Left ventricle myocardium superior (tissue), 1 donor: ENCODE measurements at places on chromosomes 2 and 18. TPM values are rescaled to one million over a fixed set of nuclear protein-coding genes. Genes with fewer than 3 reads are reported as not detected.

The FAM98A gene
- 72.0 TPM for total RNA-seq

The CYP1B1 gene
- total RNA-seq, result 16.9 TPM

The MFSD2B gene
- not detected for total RNA-seq

GRCh38 chr2:218982586-218983262 is 2.3 kb downstream of the FEV start:
- no peak for DNase-seq

DNA sequence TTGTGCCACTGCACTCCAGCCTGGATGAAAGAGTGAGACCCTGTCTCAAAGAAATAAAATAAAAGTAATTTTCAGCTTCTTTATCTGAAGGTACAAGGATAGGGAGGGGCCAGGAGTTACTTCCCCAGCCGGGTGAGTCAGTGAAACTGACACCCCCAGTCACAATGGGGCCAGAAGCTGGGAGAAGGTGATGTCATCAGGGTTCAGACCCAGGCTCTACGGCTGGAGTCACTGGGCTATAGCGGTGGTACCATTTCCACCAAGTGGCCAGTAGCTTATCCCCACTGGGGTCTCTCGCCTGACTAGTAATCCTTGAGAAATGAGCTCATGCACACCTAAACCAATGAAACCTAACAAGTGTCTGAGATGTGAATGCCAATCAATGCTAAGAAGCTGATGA is 107.9 kb downstream of the ALPK2 start:
- DNase-seq, result no peak

The DPP10 gene
- total RNA-seq, result 0.27 TPM

GRCh38 chr2:191178806-191179514 is 28.2 kb upstream of the STAT4 start:
- peak; percentile 67 for DNase-seq

GRCh38 chr2:118121986-118122524 is 33.8 kb downstream of the INSIG2 start:
- DNase-seq, result no peak

The PSTPIP2 gene
- 2.7 TPM for total RNA-seq

DNA sequence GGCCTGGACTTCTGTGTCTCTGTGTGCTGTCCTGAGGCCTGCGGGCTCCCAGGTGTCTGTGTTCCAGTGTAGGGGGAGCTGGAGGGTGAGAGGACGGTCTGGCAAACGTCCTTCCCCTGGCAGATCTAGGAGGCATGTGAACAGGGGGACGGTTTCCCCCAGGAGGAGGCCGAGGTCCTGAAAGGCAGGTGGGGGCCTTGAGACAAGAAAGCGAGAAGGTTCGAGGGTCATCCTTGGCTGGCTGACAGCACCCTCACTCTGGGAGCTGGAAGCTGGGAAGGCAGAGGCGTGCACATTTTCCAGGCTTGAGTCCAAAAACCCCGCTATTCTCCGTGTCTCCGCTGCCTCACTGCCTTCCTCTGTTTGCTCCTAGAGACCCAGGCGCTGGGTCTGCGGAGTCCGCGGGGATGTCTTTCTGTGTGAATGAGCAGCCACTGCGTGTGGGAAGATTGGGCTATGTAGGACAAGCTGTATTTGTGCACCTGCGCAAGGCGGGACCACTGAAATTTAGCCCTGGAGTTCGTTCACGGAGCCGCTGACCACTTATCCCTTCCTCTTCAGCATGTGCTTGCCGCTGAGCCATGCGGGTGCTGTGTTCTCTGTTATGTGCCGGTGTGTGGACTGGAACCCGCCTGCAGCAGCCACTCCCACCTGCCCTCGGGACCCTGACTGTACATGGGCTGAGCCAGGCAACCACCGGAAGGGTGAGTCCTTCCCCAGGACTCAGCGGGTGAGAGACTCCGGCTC is 43.7 kb downstream of the TWIST2 start:
- no peak for DNase-seq

GRCh38 chr2:161414042-161415033 is 1.8 kb upstream of the TBR1 start:
- DNase-seq, result peak; percentile 41

The HOXD1 gene
- total RNA-seq, result not detected

DNA sequence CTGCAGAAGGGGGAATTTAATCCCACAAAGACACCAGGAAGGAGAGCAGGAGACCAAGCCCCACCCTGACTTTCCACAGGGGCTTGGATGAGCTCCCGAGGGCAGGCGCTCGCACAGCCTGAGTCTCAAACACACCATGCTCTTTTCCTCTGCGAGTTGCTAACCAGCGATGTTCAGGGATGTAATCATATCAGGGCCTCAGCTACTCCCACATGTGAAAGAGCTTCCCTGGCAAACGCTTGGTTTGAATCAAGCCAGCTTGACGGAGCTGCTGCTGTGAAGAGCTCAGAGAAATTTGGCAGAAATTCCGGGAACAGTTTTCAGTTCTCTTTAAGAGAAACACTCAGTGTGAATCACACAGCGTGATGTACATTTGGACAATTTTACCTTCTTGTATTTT is 385.8 kb downstream of the GALR1 start:
- DNase-seq, result peak; percentile 55

The EIPR1 gene
- total RNA-seq, result 9.6 TPM

DNA sequence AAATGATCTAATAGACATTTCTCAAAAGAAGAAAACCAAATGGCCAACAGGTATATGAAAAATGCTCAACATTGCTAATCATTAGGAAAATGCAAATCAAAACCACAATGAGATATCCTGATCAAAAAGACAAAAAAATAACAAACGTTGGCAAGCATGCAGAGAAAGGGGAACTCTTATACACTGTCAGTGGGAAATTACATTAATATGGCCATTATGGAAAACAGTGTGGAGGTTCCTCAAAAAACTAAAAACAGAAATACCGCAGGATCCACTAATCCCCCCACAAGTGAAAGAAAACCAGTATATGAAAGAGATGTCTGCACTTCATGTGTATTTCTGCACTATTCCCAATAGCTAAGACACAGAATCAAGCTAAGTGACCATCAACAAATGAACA is 57.7 kb upstream of the CTIF start:
- DNase-seq, result no peak

- DNase-seq, result no peak
These were observed 180.3 kb downstream of the ANKRD44 start for GRCh38 chr2:197130318-197130717.

GRCh38 chr2:45394216-45394615 is 216.9 kb downstream of the SRBD1 start:
- DNase-seq, result no peak

The DOK1 gene
- total RNA-seq, result 4.4 TPM

The SPDYA gene
- total RNA-seq, result 0.15 TPM

GRCh38 chr2:150136401-150136800 is 351.1 kb downstream of the RND3 start:
- DNase-seq, result no peak

The CTIF gene
- 59.9 TPM for total RNA-seq

DNA sequence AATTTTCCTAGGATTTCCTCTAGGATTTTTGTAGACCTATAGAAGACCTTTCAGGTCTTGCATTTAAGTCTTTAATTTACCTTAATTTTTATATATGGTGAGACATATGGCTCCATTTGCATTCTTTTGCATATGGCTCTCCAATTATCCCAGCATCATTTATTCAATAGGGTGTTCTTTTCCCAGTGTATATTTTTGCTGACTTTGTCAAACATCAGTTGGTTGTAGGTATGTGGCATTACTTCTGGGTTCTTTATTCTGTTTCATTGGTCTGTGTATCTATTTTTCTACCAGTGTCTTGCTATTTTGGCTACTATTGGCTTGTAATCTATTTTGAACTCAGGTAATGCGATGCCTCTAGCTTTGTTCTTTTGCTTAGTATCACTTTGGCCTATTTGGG is 239.8 kb upstream of the CNTNAP5 start:
- DNase-seq, result no peak

- DNase-seq, result peak; percentile 53
These were observed 15.9 kb downstream of the KIDINS220 start for GRCh38 chr2:8821276-8822217.

DNA sequence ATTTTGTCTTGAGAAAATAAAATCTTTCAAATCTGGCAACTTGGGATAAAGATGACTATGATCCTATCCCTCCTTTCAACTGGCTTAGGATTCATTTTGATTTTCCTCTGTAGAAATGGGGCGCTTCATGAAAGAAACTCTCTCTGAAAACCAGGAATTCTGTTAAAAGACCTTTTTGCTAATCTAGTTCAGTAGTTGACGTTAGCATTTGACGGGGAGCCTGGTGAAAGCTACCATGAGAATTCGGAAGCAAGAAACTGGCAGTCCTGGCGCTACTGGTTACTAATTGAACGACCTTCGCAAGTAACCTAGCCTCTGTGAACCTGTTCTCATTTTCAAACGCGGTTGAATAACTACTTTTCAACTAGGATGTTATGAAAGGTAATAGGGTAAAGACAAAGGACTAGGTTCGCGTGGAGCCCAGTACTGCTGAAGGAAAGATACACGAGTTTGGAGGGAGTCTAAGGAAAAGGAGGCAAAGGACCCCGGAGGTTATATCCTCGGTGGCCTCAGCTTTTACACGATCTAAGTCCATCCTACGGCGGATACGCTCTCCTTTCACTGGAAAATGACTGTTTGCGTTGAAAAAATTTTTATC is 604 bp upstream of the STK11IP start:
- DNase-seq, result no peak

DNA sequence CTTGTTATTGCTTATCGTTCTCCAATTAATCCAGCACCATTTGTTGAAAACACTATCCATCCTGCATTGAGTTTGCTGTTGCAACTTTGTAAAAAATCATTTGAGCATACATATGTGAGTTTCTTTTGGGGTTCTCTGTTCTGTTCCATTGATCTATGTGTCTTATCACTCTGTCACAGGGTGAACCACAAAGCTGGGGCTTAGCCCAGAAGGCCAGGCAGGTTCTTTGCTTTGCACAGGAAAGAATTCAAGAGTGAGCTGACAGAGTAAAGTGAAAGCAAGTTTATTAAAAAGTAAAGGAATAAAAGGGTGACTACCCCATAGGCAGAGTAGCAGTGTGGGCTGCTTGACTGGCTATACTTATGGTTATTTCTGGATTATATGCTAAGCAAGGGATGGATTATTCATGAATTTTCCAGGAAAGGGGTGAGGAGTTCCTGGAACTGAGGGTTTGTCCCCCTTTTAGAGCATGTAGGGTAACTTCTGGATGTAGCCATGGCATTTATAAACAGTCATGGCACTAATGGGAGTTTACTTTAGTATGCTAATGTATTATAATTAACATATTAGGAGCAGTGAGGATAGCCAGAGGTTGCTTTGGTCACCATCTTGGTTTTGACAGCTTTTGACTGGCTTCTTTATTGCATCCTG is 46.8 kb downstream of the RNF138 start:
- no peak for DNase-seq

The SLC14A1 gene
- 29.7 TPM for total RNA-seq

The RNF152 gene
- total RNA-seq, result 10.8 TPM

DNA sequence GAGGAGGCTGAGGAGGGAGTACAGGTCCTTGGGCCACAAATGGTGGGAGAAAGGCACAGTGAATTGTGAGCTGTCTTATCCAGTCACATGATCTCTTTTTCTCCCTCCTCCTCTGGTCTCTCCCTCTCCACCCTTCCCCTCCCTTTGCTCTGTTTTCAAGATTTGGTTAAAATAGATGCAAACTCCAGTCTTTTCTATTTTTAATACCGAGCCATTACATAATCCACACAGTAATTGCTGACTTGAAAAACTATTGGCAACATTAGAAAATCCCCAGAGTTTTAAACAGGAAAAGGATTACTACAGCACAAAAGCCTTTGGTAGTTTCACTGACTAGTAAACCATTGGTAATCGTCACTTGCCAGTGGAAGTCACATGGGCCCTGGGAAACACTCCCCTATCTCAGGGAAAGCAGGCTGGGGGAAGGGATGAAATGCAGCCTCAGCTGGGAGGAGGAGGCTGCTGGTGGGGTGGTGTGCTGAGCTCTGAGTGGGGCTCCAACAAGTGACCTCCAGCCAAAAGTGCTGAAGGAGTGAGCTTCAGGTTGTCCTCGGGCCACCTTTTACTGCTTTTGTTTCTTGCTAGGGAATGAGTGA is 57.4 kb upstream of the PCBP1 start:
- DNase-seq, result peak; percentile 65

DNA sequence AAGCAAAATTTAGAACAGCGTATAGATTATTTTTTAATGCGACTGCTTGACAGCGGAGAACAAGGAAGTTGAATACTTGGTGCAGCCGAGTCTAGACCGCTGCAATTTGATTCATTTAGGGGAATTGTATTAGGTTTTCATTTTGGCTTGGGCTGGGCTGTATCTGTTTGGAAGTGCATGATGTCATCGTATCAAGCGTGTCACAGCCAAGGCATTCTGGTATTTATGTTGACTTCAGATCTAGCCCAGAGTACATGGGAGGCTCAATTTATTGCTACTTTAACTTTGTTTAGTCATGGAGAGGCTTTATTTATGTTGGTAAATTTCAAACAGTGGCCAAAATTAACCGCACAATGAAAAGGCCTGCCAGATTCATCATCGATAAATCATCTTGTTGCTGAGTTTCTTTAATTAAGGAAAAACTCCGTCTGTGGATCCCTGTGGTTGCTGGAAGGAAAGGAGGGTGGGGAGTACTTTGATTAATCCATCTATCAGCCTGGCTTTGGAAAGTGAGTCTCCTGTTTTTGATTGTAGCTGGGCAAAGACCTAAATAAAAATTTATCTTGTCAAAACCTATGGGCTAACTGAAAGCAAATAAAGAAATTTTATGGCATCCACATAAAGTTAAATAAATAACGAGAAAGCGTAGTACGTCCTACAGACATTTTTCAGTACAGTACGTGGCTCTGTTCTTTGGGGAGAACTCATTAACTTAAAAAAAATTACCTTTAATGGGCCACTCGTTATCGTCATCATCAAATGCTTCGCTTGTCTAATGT is 230.4 kb upstream of the SPRED2 start:
- DNase-seq, result no peak

The ITGAV gene
- total RNA-seq, result 143 TPM

DNA sequence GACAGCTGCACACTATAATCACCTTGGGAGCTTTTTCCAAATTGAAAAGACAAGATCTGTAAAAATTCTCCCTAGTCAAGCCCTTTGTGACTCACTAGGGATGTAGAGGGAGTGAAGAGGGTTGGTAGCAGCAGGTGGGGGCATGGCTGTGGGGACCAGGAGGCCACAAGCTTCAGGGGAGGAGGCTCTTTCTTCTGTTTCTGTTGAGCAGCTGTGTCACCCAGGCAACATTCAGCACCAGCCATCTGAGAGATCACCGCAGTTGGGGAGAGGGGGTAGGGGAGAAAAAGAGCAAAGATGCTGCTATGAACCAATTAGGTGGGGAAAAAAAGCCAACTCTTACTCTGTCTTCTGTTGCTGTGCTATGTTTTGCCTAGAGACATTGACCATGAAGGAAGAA is 352.3 kb upstream of the MEIS1 start:
- DNase-seq, result no peak

DNA sequence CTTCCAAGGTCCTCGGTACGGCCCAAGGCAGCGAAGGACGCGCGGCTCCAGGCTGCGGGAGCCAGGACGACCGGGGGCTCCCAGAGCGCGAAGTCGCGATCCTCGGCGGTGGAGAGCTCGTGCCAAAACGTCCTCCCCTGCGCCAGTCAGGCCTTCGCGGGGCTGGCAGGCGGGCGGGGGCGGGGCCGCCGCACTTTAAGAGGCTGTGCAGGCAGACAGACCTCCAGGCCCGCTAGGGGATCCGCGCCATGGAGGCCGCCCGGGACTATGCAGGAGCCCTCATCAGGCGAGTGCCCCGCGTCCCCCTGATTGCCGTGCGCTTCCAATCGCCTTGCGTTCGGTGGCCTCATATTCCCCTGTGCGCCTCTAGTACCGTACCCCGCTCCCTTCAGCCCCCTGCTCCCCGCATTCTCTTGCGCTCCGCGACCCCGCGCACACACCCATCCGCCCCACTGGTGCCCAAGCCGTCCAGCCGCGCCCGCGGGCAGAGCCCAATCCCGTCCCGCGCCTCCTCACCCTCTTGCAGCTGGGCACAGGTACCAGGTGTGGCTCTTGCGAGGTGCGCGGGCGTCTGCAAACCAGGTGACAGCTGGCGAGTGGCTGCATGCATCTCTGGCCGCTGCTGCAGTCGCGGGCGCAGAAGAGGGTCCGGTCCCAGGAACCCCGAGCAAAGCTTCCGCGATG is at the start of gene CIDEA:
Gene CIDEA, plus strand, starts transcription at position 226 of the 684 bp plus-strand sequence. Its CDS starts 23 bp downstream, at position 249.
- peak; percentile 62 for DNase-seq
